Activated naive CD8-positive, alpha-beta T cell treated with anti-CD3 and anti-CD28 coated beads, Interleukin-2, amount 10 ng/mL, durations not matched to agents 7 days and 5 days (primary cell): ENCODE measurements at places on chromosomes 3 and 15.

DNA sequence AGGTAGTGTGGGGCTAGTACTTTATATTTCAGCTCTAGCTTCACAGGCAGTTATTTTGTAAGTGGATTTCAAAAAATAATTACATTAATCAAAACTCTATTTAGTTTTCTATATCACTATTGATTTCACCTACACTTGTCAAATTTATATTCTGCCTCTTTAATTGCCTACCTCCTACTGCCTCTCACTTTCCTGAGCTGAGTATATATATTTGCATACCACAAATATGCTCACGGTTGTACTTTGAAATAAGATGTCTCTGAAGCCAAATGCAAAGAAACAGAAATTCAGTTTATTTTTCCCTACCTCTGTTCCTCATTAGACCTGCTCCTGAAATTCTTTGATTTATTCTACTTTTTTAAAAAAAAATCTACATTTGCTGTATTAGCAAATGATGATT lies 309.3 kb upstream of the TGFBR2 start:
- DNase-seq, result no peak

- DNase-seq, result no peak
Measured at GRCh38 chr3:16148783-16149182, 25.7 kb upstream of the GALNT15 start.

GRCh38 chr3:4644951-4645350 lies 151.8 kb downstream of the ITPR1 start:
- no peak for DNase-seq

- no peak for DNase-seq
Measured at GRCh38 chr3:110494093-110494490, 577.5 kb upstream of the NECTIN3 start.

GRCh38 chr3:60399861-60400845 lies 851.1 kb downstream of the FHIT start:
- DNase-seq, result no peak

- DNase-seq, result no peak
Measured at GRCh38 chr3:195058336-195059005, 212.5 kb downstream of the XXYLT1 start.

DNA sequence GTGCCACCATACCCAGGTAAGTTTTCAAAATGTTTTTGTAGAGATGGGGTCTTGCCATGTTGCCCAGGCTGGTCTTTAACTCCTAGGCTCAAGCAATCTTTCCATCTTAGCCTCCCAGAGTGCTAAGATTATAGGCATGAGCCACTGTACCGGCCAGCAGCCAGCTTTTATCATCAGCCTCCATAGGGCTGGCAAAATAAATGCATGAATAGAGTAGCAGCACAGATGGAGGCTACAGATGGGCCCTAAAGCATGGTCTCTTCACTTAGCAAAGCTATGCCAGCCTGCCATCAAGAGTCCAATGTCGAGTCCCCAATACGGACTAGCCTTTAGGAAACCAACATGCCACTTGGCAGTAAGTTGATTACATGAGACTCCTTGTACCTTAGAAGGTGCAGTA lies 63.8 kb downstream of the CNTN3 start:
- no peak for DNase-seq

DNA sequence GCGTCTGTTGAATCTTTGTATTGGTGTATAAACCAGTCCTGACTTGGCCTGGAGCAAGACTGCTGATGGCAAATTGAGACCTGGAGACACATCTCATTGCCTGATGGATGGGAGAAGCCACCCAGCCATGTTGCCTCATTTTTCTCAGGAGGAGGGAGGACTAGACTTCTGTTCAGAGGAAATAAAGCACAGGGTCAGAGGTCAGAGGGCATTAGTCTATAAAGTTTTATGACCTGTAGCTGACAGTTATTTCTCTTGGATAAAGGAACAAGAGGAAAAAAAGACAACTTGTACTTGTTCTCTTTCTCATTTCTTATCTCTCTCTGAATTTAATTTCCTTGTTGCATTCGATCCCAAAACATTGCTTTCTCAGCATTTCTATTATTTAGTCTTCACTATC lies 775.9 kb downstream of the SQOR start:
- no peak for DNase-seq

DNA sequence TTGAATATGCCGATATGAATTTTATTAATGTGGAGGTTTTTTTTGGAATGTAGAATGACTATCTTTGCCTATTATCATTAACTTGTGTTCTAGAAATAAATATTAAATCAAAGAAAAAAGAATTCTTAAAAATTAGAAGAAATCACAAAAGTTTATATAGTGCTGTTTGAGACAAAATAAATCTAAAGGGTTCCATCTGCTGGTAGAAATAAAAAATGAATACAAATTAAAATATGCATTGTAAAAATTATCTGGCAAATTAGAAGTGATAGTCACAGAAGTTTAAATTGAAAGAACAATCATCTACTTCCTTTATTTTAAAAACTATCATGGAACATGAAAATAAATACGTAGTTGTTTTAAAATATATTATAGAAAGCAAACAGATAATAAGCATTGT lies 22.7 kb upstream of the ZBTB20 start:
- DNase-seq, result no peak

GRCh38 chr3:102163039-102163817 lies 271.6 kb upstream of the ZPLD1 start:
- DNase-seq, result no peak

- DNase-seq, result no peak
Measured at GRCh38 chr3:57934373-57934772, 73.8 kb upstream of the FLNB start.

DNA sequence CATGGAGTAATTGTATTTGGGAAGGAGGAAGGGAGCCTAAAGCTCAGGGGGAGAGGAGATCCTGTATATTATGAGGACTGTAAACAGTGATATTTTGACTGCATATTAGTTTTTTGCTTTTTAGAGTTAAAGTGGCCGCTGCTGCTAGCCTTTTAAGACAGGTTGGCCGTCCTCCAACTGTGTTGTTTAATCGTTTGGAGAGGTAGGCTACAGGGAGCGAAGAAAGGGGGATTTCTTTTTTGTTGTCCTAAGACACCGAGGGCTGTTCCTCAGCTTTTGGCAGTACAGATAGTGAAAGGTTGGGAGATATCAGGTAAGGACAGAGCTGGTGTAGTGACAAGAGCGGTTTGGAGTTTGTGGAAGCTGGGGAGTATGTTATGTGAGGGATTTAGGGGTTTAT lies 38.2 kb upstream of the RNF7 start:
- DNase-seq, result no peak

GRCh38 chr3:167507954-167508353 lies 34.1 kb upstream of the SERPINI2 start:
- DNase-seq, result no peak

DNA sequence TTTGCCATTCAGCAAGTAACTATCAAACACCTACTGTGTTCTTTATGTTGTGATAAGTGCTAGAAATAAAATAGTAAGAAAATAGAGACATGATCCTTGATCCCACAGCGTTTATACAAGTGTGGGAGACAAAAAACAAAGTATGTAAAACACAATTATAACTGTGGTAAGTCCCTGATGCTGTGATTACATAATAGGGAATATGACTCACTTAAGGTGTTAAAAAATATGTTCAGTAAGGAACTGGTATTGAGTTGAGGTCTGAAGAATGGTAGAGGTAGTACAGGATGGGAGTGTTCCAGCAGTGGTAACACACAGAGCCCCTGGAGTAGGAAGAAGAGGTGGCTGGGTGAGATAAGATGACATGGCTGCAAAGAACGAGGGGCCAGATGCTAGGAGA lies 132.1 kb upstream of the TMC3 start:
- DNase-seq, result no peak

DNA sequence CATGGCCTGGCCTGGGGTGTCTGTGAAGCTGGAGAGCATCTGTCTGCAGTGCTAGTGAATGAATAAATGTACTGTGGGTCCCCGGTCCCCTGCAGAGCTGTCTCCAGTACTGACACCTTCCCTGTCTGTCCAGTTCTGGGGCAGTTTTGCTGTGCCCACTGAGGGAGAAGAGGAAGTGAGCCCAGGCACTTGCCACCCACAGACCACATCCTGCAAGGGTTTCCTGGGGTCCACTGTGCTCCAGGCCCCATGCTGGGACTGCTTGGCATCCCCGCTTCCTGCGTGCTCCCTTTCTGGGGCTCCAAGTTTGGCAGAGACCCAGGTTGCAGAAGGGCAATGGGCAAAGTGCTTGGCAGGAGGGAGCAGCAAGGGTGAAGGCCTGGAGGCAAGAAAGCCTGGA lies 4.9 kb upstream of the SLC6A6 start:
- no peak for DNase-seq

DNA sequence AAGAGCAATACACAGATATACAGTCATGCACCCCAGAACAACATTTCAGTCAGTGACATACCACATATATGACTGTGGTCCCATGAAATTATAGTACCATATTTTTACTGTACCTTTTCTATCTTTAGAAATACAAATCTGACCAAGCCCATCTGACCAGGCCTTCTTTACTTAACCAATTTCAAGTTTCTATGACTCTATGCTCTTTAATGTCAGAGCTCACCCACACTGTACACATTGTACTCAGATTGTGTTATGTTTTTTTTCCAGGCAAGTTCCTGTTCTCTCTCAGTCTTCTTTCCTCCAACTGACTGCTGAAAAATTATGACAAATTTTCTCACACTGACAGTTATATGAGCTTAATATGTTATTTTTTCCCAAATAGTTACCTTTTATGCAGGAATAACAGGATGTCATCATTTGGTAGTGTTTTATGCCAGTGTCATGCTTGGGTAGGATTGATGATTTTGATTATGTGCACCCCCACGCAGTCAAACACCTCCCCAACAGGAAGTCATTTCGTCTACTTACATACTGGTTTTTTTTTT lies 8.0 kb upstream of the CBLB start:
- DNase-seq, result no peak

DNA sequence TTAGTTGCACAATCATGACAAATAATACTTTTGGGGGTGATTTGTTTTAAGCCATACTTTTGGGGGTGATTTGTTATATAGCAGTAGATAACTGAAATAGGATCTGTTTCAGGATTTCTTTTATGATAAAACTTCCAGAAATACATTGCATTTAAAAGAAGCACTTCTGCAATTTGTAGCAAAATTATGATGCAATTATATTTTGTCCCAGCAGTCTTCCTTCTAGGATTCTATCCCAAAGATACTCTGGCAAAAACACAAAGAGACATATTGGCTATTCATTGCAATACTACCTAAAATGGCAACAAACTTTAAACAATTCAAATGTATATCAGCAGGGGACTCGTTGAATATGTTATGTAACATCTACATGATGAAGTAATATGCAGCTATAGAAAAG lies 78.9 kb upstream of the ANKRD28 start:
- DNase-seq, result no peak

DNA sequence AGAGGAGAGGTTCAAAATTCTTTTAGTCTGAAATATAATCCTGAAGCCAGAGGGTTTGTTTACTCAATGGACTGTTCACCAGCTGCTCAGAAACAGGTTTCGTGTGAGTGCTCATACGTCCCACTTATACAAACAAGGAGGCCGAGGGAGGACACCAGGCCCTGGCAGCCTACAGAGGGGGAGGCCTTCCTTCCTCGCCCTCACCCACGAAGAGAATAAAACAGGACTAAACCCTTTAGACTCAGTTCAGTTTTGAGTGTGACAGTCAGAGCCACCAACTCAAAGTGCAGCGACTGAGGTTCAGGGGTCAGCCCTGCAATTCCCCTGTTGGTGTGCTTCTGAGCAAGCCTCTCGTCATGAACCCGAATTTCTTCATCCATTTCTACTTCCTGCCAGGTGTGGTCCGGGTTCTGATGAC lies 17.3 kb downstream of the FAM174B start:
- no peak for DNase-seq

- DNase-seq, result peak; percentile 65
Measured at GRCh38 chr3:51942603-51943450, 664 bp downstream of the PARP3 start.

DNA sequence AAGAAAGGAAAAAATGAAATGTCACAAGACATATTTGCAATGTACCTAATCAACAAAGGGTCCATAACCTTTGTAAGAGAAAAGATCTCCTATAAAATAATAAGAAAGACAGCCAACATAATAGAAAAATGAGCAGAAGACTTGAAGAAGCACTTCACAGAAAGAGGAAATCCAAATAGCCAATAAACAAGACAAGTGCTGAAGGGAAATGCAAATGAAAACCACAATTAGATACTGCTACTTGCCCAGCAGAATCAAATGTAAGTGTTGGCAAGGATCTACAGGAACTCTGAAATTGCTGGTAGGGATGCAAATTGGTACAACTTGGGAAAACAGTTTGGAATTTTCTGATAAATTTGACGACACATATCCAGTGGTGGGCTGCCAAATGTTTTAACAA lies 15.1 kb upstream of the TOPAZ1 start:
- DNase-seq, result no peak

DNA sequence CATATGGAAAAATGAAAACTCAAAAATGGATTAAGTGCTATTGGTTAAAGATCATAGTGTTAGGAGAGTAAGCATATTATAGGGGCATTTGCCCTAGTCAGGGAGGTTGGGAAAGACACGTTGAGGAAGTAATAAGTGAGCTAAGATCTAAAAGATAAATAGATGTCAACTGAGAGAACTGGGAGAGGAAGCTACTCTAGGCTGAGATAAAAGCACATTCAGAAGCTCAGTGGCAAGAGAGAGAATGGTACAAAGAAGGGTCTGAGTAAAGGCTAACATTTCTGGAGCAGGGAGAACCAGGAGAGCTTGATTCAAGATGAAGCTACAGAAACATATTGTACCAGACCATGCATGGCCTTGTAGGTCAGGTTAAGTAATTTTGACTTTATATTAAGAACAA lies 63.9 kb downstream of the TRPC1 start:
- no peak for DNase-seq

- peak; percentile 70 for DNase-seq
Measured at GRCh38 chr3:184361932-184362667, 590 bp downstream of the POLR2H start.

DNA sequence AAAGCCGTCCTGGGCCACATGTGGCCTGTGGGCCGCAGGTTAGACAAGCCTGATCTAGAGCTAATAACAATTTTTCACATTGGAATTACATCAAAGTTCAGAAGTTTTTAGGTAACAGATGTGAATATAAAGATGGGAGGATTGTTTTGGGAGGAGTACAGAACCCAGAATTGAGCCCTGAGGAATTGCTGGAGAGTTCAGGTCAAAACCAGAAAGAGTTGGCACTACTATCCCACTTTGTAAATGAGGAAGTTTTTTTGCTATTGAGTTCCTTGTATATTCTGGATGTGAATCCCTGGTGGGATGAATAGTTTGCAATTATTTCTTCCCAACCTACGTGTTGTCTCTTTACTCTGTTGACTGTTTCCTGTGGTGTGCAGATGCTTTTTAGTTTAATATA lies 109.5 kb upstream of the LIPC start:
- DNase-seq, result no peak

- DNase-seq, result no peak
Measured at GRCh38 chr3:17798000-17798399, 55.6 kb upstream of the TBC1D5 start.

- DNase-seq, result peak; percentile 27
Measured at GRCh38 chr3:42638339-42638842, 15.1 kb upstream of the ZBTB47 start.

GRCh38 chr3:55620351-55621025 lies 133.4 kb upstream of the WNT5A start:
- DNase-seq, result no peak
